Hindlimb muscle (tissue), 1 donor: ENCODE measurements at places on chromosomes 1 and 21. TPM values are rescaled to one million over a fixed set of nuclear protein-coding genes. Genes with fewer than 3 reads are reported as not detected.

Gene CD58
- polyA plus RNA-seq, result 9.8 TPM

Gene TMEM82
- not detected for polyA plus RNA-seq

Gene RAP1GAP
- 1.4 TPM for polyA plus RNA-seq

Gene CFAP74
- 0.19 TPM for polyA plus RNA-seq

Gene CASP9
- polyA plus RNA-seq, result 21.9 TPM

Gene CLCA2
- polyA plus RNA-seq, result 0.66 TPM

Gene LYSMD1
- polyA plus RNA-seq, result 12.2 TPM

Gene OR2T35
- not detected for polyA plus RNA-seq

DNA sequence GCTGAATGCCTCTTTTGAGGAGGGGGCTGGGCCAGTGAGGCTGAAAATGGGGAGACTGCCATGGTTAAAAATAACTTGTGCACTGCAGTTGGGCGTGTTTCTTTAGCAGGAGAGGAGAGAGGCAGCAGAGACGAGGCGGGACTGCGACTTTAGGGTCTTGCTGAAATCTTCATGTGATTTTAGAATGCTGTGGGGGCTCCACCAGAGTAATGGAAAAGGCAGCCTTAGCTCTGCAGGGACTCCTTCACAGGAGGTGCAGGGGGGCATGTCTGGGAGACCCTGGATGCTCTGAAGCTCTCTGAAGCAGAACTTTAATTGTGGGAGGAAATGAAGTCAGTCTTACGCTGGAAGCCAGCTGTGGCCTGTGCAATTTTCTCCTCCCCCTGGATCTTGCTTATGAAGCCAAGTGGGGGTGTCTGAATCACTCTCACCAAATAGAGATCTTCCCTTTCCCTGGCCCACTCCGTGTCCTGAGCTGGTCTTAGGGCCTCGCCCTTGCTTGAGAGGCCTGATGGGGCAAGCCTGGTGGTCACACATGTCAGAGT lies 60.8 kb downstream of the NDUFS5 start:
- peak; percentile 84 for DNase-seq

DNA sequence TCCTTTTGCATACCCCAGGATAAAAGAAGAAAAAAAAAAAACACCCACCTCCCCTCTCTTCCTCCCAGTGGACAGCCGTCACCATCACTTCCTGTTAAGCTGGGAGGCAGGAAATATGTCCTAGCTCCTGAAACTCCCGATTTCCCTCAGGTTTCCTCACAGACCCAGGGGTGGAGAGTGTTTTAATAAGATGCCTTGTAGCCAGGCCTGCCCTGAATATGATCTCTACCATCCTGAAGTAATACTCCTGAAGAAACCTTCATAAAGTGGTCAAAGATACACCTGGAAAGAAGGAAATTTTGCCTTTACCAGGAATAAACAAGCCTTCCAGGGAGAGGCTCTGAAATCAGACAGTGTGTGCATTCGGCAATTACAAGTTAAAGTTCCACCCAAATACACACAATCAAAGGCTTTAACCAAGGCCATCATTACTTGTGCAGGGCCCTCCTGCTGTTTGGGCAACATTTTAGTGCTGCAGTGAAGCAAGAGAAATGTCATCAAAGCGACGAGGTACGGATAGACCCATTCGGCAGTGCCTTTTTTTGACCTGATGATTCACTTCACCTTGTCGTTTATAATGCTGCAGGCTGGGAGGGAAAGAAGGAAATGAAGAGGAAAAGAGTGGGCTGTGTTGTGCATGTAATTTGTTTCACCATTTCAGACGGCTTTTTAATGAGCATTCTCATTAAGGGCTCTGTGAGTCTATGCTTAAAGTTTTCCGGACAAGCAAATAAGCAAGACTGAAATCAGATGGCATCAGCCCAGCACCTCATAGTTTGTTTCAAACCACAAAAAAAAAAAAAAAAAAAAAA lies 41.0 kb upstream of the RASAL2 start:
- DNase-seq, result no peak

DNA sequence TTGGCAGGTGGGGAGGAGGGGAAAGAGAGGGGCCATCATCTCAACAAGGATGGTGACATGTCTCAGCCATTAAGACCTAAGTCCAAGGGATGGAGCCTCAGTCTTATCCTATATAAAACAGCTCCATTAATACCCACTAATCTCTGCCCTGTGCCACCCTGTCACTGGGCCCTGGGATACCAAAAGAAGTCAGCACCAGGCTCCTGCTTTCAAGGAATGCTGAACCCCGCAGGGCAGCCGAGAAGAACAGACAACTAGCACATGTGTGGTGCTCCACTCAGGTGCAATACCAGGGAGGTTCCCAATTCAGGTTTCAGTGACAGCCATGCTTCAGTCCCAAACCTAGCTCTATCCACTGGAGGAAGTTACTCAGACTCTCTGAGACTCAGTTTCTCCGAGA lies 128.4 kb downstream of the GRIK3 start:
- DNase-seq, result no peak

GRCh38 chr1:40646315-40646714 lies 19.2 kb downstream of the RIMS3 start:
- no peak for DNase-seq

- DNase-seq, result no peak
Measured at GRCh38 chr1:39497585-39497984, 6.1 kb downstream of the BMP8A start.

DNA sequence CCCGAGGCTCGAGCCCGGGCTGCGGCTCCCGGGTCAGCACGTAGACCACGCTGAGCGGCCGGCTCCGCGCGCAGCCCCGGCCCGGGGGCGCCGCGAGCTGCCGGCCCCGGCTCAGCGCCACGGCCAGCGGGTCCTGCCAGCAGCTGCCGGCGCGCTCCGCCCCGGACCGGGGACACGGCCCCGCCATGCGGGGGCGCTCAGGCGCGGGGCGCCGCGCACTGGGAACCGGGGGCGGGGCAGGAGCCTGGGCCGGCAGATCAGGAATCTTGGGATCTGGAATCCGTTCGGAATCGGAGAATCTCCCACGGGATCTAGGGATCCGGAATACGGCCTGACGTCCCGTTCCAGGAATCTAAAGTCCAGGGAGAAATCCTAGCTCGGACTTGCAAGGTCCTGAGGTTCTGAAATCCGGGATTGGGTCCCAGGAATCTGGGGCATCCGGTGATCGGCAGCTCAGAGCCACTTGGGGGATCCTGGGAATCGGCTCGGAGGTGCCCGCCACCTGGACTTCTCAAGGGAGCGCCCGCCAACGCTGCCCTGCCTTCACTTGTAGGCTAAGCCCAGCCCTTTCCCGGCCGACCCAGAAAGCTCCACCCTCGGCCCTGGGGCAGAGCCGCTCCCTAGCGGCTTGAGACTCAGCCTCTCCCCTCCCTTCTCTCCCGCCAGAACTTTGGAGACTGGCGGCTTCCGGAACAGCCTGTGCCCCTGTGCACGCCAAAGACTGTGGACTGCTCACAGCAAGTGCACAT lies at the start of gene MAP3K6:
Gene MAP3K6 (minus strand): TSS at position 551 of the 749 bp plus-strand sequence. CDS start 364 bp downstream, at position 187.
- DNase-seq, result peak; percentile 75

- DNase-seq, result no peak
Measured at GRCh38 chr1:235933017-235933765, 66.5 kb upstream of the LYST start.

DNA sequence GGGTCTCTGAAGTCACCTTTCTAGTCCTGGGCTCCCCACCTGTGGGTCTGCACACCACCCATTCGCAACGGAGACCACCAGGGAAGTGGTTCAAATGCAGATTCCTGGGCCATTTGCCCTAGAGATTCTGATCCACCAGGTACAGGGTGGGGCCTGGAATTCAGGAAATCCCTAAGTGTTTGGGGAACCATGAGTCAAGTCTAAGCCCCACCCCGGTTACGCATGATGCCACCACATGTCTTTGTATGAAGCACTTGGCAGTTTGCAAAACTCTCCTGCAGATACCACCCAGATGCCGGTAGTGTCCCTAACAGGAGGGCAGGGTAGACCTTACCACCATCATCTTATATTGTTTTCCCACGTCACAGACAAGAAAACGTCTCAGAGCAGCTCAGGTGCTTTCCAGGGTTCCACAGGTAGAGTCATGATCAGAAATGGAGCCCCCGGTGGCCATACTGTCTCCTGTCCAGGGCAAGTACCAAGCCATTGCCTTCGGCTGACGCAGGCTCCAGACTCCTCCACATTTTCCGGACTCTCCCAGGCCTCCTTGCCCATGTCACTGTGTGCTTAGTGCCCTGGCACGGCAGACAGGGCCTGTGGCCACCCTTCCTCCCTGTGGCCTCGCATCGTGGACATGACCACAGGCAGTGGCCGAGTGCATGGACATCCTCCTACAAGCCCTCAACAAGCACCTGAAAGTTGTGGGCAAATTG lies 89.2 kb upstream of the TMEM51 start:
- DNase-seq, result no peak

GRCh38 chr1:9903801-9904527 lies 6.1 kb downstream of the CTNNBIP1 start:
- no peak for DNase-seq

GRCh38 chr1:97507863-97508262 lies 413.0 kb downstream of the DPYD start:
- no peak for DNase-seq

DNA sequence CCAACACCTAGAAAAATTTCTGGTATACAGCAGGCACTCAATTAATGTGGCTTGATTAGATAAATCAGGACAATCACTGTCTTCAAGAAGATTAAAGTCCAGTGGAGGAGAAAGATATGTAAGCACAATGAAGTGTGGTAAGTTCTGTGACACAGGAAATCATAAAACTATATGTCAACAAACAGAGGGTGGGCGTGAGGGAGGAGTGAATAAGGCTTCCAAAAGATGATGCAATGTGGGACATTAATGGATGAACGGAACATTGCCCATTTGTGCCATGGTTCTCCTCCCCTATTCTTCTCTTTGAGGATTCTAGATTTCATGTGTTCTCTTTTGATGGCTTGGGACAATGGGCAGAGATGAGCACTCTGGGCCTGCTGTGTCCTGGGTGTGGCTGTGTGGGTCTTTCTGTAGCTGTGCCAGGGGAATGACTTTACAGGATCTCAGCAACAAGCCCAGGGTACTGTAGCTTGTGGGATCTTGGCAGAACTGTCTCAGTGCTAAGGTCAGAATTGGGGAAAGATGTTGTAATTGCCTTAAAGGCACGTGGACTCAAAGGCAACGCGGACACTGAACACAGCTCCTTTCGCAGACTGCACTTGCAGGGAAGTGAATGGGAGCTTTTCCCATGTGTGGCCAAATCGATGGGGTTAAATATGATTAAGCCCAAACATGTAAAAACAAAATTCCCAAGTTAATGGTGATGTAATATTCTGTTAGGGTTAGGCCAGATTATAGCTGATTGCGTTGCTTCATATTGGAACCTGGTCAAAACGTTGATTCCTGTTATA lies 366.9 kb downstream of the TGFB2 start:
- no peak for DNase-seq

GRCh38 chr1:101044749-101045148 lies 19.2 kb upstream of the DPH5 start:
- no peak for DNase-seq

DNA sequence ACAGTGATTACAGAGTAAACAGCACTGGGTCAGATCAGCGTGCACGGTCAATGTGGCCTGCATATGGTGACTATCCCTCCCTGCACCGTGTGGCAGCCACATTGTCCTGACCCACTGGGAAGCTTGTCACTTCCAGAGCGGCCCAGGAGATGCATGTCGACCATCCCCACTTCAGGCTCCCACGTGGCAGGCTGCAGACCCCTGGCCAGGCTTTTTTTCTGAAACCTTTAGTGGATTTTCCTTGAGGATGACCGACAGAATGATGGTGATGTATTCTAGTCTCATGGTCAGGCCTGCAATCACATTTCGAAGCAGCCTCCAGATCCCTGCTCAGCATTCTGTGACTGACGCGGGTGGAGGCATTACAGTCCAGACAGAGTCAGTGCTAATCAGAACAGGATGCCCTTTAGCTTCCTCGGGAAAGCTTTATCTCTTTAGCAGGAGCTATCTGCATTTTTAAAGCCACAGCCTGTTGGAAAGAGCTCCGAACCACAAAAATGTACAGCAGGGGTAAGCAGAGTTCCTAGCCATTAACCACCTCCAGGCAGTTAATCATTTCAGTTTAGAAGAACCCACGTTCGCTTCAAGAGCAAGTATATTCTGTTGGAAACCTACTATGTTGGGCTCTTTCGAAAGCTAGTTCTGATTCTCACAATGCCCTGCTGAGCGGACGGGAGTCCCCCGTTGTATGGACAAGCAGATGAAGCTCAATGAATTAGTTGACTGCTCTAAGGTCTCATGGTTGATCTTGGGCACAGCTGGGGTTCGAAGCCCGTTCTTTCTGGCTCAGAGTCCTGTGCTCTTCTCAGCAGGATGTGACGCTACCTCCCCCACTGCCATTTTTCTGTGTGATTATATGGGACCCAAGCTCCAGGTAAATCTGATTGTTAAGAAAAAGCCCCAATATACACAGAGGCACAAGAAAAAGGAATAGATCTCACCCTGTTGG lies 56.5 kb downstream of the IRF2BP2 start:
- no peak for DNase-seq

- DNase-seq, result no peak
Measured at GRCh38 chr1:159055181-159055641, 21.4 kb downstream of the AIM2 start.

DNA sequence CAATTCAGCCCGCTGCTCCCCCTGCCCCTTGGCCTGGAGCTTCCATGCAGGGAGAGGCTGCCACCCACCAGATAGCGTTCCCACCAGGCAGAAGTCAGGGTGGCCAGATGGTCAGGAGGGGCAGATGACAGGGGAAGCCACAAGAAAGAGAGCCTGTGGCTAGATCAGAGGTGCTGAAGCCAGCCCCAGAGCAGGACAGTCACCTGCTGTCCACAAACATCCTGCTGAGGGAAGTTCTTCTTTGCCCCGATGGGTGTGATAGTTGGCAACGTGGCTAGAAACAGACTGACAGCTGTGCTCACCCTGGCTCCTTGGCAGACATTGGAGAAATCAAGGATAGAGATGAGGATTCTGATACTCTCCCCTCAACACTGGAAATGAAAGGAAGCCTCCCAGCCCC lies 27.2 kb upstream of the SRP9 start:
- DNase-seq, result no peak
